Amygdala (tissue), 56 donors: ENCODE measurements at places on chromosomes 12 and 14.

GRCh38 chr12:3142386-3142785 lies 65.2 kb downstream of the TSPAN9 start:
- DNase-seq = no peak

GRCh38 chr12:121657305-121658008 lies 12.0 kb downstream of the MORN3 start:
- no peak for DNase-seq

- DNase-seq = no peak
Observed at GRCh38 chr12:55708695-55709233, 1.1 kb upstream of the ITGA7 start.

GRCh38 chr12:54579258-54579657 lies 9.2 kb downstream of the PPP1R1A start:
- no peak for DNase-seq

DNA sequence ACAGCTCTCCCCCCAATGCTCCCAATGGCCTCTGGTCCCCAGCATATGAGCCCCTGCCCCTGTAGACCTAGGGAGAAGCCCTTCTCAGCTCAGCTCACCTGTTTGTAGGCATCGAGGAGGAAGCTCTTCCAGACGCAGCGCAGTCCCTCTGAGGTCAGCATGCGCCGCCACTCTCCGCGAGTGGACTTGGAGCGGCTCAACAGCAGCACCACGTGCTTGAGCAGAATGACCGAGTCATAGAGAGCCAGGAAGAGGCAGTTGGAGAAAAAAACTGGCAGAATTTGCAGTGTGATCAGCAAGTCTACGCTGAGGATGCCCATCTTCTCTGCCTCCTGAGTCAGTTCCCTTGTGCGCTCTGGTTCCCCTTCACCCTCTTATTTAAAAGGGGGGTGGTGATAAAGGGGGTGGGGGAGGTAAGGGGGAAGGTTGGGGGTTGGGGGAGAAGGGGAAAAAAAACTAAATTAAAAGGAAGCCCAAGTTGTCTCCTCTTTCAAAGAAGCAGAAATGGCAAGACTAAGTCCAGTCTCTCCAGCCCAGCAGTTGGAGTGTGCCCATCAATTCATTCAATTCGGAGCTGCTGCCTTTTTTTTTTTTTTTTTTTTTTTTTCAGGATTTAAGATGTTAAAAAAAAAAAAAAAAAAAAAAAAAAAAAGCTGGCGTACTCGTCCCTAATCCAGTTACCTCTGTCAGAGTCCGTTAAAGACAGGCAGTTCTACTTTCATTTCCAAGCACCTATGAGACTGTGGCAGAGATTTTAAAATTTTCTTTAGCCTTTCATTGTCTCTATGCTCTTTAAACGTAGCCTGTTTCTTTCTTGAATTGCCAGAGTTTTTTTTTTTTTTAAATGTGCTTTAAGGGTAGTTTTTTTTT lies at the start of gene DIO2:
Gene DIO2 (minus strand): TSS at position 352 of the 870 bp plus-strand sequence. CDS start 32 bp downstream, at position 320.
- DNase-seq = peak; percentile 25

DNA sequence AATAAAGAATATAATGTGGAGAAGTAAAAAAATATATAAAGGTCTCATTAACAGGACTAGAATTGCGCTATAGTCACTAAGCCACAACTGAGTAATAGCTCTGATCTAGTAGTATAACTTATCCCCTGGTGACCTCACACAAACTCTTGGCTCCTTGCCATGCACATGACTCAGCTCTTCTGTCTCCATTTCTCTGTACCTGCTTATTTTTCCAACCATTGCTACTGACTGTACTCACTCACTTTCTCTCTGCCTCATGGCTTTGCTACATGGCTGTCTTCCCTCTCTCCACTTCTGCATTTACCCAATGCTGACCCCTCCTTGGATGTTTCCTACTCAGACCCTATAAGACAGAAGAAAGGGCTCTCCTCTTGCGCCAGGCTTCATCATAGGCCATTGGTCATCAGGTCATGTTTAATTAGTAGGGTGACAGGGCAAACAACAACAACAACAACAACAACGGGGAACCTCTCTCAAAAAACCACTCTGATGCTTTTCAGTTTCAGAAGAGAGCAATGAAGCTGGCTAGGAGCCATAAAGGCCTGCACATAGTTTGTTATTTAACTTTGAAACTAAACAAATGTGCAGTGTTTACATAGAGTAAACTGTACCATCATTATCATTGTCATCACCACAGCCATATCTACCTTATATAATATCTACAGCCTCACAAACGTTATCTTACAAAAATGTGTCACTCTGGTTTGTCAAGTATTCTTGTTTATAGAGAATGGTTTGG lies 25.6 kb upstream of the KRAS start:
- no peak for DNase-seq

DNA sequence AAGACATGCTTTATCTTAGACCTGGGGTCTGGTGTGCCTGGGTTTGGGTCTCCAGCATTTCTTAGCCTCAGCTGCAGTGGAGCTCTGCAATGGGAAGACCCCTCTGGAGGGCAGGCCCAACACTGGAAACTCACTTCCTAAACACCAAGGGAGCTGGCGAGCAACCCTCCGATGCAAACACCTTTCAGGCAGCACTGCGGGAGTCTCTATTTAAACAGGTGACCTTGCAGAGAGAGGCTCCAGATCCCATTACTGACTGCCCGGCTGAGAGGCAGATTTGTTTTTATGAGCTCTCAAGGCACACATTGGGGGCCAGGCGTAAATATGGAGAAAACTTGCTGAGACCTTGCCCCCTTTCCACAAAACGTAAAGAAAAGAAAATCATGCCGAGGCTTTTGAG lies 195.5 kb downstream of the PAX9 start:
- DNase-seq = no peak

- no peak for DNase-seq
Observed at GRCh38 chr12:107894589-107894988, 120.1 kb downstream of the ASCL4 start.
